Stimulated activated CD4-positive, alpha-beta T cell treated with anti-CD3 and anti-CD28 coated beads, TNF-alpha, amount 100 ng/mL, for 1 hour (primary cell): ENCODE measurements at places on chromosomes 16 and 17.

DNA sequence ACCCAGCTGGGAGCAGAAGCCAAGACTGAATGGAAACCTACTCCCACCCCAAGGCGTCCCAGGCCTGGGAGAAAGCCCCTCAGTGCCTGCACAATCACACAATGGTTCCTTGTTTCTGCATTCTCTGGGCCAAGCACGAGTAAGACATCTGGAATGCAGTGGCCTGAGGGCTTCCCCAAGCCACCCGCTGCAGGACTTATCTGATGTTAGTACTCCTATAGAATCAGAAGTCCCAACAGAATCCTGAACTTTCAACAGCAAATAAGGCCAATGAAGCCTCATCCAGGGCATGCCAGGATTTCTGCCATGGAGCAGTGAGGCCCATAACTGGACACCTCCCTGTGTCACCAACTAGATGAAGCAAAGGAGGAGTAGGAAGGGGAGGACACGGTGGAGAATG lies 28.6 kb downstream of the MYO18A start:
- DNase-seq = no peak

DNA sequence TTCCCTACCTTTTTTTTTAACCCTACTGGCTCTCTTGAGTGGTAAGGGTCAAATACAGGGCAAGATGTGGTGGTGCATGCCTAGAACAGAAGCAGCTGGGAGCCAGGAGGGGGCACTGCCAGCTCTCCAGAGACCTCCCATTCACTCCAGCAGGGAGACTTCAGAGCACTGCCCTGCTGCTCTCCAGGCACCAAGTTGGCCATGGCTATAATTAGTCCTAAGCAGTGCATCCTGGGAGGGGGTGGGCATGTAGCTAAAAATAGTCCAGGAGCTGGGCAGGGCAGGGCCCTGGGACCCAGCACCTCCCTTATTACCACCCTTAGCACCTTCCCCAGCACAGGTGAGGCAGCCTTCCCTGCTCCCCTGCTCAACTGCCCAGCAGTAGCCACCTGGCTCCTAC lies 3.5 kb downstream of the CORO6 start:
- no peak for DNase-seq

- no peak for DNase-seq
Measured at GRCh38 chr16:53518550-53519416, 15.8 kb upstream of the AKTIP start.

DNA sequence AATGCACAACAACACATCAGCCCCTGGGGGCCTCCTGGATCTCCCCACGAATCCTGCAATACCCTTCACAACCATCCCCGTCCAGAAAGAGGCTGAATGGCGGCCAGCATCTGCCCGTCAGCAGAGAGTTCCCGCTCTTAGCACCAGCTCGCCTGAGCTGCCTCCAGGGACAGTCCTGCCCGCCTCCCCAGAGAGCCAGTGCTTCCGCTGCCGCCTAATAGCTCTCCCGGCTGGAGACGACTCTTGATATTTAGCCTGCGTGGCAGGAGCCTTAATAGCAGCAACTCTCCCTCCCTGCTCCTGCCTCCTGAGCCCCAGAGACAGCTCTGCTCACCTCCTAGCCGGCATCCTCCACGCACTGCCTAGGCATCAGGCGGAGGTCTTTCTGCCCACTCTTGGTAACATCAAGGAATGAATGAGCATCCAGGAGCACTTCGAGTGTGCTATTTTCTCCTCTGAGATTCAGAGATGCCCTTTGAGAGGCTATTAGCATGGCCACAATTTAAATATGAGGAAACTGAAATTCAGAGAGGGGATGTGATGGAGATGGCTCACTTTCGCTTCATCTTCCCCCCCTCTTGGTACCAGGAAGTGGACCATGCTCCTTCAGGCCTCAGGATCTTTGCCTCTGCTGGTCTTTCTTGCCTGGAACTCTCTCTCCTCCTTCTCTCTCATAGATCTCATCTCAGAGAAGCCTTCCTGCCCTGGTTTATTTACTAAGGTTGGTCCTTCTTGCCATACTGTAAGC lies 67.9 kb downstream of the RAI1 start:
- DNase-seq = no peak

DNA sequence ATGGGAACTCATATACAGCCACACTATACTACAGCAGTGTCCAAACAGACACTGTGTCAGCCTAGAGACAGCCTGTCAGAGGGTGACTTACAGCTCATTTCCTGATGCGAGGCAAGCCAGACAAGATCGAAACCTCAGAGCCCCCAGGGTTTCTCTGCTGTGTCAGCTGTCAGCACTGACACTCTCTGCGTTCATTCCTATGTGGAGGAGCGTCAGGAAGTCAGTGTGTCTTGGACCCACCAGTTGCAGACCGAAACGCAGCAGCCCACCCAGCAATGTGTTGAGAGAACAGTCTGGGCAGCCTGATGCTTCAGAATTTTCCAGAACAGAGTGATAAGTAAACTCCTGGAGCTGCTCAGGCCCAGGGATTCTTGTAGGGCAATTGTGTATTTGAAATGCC lies 20.6 kb upstream of the MAPT start:
- DNase-seq = no peak

- no peak for DNase-seq
Measured at GRCh38 chr17:44205962-44206824, 6.5 kb upstream of the ATXN7L3 start.

- DNase-seq = no peak
Measured at GRCh38 chr17:43734376-43734775, 24.2 kb downstream of the SOST start.

DNA sequence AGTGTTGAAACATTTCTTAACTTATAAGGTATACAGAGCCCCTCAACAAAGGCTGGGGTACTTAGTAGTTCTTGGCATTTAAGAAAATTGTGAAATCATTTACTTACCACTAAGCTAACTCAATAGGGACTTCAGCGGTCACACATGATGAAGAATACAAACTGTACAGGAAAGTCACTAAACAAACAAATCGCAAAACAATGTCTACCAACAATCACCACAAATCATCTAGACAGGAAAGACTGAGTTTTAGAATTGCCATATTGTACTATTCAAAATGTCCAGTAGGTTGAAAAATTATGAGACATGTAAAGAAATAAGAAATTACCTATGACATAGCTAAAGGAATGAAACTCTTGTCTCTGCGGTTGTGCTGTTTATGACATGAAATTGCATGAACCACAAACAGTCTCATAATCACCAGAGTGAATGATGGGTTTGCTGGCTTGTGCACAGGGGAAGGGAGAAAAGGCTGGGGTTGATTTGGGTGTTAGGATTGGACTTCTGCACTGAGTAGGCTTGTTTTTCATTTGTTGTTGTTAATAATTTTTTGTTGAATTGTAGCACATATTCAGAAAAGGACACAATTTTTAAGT lies 441.1 kb upstream of the MON1B start:
- DNase-seq = no peak

DNA sequence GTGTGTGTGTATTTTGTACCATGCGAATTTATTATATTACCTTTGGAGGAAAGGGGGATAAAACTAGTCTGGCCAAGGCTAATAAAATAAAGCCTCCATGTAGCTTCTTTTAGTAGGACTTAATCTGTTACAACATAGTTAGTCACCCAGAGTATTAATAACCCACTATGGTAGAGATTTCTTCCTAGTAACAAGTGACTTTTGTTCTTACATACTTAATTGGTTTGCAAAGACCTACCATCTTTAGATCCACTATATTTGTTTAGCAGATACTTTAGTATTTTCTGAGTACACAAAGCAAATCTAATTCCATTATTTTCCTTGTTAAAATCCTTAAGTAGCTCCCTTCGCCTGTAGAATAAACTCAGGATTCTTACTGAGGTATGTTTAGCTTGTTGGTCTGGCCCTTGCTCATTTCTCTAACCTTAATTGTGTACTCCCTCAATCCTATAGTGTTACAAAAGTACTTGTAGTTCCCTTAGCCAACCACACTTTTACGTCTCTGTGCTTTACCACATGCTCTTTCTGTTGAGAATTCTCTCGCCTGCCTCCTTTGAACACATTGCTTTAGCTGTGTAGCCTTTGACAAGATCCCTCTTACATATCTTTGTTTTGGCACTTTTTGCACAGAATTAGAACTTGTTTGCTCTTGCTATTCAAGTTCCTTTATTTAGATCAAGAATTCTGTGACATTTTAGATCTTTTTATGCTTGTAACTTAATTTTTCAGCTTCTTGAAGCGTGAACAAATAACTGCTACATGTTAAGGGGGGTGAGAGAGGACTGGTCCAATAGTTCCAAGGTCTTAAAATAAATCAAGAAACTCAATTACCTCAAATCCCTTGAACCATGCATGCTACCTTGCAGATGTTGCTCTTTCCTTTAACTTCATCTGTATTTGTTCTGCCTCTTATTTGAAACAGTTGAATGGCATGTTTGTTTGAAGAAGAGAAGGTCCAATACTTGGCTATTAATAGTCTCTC lies 23.8 kb downstream of the CLTC start:
- no peak for DNase-seq

GRCh38 chr16:71911121-71911520 lies 15.8 kb downstream of the IST1 start:
- no peak for DNase-seq
